ENCODE measurements at places on chromosomes 4 and X.
A peak's percentile ranks its signal among the peaks of the same experiment; 100 is the strongest.

DNA sequence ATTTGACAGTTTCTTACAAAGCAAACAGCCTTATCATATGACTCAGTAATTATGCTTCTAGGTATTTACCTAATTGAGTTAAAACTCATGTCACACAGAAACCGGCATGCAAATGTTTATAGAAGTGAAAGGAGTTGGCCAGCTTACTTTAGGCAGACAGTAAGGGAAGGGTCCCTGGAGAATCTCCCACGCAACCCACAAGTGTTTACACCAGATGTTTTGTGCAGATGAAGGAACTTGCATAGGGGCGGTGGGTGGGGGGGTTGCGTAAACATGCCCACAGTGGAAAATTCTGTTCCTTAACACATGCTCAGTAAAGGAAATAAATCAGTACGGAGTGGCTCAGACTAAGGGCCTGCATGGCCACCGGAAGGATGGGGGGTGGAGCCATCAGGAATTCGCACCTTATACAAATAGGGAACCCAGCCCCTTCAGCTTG lies 330.5 kb upstream of the AADAT start:
- DNase-seq: no peak

DNA sequence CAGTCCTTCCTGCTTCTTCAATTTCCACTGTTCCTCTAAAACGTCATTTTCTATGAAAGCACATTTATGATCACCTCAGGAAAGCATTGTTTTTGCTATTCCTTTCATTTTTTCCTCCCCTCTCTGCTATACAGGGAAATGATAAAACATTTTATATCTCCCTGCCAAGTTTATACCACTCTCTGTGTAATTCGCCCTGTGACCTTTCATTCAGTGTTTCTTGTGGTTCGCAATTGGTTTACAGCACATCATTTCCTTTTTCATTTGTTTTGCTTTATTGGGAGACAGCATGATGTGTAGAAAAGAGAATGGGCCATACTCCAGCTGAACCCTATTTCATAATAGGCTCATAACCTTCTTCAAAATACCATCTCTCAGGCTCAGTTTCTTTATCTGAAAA lies 99.9 kb upstream of the RAPGEF2 start:
- no peak for DNase-seq

DNA sequence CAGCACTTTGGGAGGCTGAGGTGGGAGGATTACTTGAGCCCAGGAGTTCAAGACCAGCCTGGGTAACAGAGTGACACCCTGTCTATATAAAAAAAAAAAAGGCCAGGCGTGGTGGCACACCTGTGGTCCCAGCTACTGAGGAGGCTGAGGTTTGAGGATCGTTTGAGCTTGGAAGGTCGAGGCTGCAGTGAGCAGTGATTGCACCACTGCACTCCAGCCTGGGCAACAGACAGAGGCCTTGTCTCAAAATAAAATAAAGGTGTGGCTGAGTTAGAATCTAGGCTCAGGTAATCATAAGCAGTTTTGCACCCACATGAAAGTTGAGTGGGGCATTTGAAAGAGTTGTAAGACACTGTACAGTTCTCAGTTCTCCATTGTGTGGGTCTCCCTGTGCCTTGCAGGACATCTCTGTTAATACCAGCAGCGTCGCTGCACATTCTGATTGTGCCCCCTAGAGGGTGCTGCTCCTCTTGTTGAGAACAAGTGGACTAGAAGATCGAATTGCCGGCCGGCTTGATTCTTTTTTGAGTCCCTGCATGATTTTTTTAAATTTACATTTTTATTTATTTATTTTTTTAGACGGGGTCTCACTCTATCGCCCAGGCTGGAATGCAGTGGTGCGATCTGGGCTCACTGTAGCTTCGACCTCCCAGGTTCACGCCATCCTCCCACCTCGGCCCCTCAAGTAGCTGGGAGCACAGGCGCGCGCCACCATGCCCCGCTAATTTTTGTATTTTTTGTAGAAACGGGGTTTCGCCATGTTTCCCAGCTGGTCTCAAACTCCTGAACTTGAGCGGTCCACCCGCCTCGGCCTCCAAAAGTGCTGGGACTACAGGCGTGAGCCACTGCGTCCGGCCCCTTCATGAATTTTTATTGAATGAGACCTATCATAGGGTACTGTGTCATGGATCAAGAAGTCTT lies 73.6 kb upstream of the RBMX start:
- DNase-seq: peak; percentile 1

DNA sequence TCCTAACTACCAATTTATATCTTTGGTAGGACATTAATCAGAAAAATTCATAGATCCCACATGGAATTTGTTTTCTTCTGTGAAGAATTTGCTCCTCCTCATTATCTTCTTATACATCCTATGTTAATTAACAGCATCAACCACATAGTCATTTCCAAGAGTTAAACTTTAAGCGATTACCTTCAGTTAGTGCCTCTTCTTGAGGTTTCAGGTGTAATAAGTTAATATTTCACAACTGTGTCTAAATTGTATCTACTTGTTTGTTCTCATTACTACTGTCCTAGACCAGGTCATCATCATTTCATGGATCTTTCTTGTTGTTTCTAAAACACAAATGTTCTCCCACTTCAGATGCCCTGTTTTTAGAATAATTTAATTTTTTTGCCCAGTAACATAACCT lies 457.9 kb downstream of the FAT4 start:
- no peak for DNase-seq

GRCh38 chrX:102711872-102712215 lies 404 bp upstream of the GPRASP2 start:
- no peak for DNase-seq

DNA sequence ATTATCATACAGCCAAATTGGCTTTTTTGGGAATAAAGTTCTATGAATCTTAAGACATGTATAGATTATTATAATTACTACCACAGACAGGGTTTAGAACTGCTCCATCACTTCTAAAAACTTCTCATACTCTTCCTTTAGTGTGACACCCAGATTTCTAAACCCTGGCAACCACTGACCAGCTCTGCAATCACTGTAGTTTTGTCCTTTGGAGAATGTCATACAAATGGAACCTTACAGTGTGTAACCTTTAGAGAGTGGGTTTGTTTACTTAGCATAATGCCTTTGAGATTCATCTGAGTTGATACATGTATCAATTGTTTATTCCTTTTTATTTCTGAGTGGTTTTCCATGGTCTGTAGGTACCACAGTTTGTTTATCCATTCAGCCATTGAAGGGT lies 95.0 kb downstream of the TMEM164 start:
- DNase-seq: no peak

DNA sequence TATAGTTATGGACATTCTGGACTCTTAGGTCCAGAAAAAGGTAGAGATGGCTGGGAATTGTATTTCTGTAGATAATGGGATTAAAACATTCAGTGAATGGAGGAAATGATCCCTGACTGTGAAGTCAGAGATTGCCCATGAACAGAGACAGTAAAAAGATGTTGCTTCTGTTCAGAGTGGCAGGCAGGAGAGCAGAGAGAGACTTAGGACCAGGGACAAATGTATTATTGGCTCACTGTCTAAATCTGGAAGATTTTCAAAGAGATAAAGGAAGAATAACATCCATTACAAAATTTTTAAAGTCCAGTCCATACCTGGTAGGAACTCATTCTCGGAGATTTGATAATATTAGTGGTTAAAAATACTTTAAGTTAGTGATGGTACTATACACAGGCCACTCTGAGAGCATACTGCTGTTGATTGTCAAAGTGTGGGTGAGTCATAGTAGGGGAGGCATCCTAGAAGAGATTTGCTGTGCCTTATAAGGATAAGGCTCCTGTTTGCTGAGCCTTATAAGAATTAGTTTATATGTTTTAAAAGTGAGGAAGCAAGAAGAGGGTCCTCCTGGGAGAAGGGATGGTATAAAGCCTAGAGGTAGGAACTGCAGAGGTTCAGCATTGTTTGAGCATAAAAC lies 53.0 kb downstream of the JADE3 start:
- no peak for DNase-seq

GRCh38 chrX:151738751-151739150 lies 4.2 kb downstream of the CNGA2 start:
- DNase-seq: no peak

DNA sequence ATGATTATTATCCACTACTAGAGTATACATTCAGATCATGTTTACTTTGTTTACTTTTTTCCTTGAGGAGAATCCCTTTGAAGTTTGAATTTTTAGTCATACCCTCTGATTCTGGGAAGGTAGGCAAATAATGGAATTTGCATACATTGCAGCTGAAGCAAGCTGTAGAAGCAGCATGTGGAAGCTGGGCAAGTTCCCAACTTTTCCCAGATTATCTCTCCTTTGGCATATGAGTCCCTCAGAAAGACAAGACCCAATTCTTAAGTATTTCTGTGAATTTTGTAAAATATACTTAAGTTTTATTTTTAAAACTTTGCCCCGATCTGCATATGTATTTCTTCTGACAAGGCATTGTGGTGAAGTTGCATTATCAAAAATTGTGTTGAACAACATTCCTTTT lies 94.9 kb downstream of the CNKSR2 start:
- DNase-seq: no peak

GRCh38 chr4:76943790-76944189 lies 5.8 kb upstream of the SEPTIN11 start:
- no peak for DNase-seq

DNA sequence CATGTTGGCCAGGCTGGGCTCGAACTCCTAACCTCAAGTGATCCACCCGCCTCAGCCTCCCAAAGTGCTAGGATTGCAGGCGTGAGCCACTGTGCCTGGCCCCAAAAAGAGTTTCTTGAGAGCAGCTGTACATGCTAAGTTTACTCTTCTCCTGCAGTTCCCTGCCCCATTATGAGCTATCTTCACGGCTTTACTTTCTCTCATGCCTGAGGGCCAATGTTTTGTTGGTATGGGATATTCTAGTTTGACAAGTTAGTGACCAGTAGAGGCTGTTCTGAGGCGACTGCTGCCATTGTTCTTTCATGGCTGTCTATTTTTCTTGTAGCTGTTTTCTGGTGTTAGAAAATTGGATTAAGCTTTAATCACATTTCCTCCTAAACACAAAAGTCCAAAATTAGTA lies 78.0 kb upstream of the STX18 start:
- no peak for DNase-seq

DNA sequence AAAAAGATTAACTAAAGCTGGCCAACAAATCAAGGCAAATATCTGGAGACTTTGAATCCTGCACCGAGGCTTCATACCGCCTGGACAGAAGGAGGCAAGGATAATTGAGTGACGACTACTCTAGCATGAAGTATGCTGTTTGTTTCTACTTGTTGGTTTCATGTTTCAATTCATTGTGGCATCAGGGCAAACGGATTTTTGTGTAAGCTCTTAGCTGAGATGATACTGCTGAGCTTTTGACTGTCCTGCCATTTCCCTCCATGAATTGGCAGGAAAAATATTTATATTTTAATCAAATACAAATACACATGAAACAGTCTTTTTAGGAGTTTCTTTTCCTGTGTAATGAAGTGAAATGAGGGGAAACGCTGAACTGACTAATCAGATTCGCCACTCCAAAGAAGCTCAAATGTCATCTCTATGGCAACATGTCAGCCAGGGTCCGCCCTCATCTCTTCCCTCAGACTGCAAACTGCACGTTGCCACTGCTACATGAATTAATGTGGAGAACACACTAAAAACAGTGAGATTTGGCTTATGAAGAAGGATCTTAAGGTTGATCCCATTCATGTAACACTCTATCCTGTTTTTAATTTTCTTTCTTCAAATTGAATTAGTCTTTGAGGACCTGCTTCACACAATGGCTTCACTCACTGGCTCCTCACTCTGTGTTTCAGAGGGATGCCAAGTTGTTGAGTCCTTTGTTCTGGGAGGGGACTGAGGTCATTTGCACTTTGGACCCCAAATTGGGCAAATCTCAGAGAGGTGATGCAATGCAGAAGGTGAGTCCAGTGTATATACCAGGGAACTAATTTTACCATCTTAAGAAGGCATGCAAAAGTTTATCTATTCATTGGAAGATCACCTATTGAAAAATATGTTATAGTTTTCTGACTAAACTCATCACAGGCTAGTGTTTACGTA lies 149.6 kb upstream of the MID1 start:
- DNase-seq: no peak

- DNase-seq: no peak
Observed at GRCh38 chr4:41304221-41304620, 47.5 kb downstream of the UCHL1 start.

GRCh38 chr4:185472103-185472542 lies 590 bp upstream of the CCDC110 start:
- DNase-seq: no peak

GRCh38 chr4:78121338-78121904 lies 64.3 kb downstream of the FRAS1 start:
- no peak for DNase-seq

GRCh38 chr4:166622425-166622977 lies 611.8 kb downstream of the SPOCK3 start:
- DNase-seq: no peak

GRCh38 chr4:47381172-47381571 lies 82.3 kb downstream of the COMMD8 start:
- DNase-seq: no peak

DNA sequence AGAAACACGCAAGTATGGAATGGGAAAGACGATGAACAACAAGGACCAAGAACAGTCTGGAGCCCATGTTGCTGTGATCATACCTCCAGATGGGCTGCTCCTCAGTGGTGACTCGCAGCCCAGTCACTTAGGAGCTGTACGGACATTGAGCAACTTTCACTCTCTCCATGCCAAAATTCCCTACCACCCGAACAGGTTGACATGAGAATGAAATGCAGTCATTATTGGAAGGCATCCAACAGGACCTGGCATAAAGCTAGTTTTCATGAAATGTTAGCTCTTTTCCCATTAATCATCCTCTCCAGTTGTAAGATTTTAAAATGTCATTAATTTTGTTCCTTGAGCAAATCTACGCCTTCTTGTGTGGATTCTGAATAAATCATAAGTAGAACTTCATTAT lies 82.7 kb upstream of the GPM6B start:
- DNase-seq: no peak

DNA sequence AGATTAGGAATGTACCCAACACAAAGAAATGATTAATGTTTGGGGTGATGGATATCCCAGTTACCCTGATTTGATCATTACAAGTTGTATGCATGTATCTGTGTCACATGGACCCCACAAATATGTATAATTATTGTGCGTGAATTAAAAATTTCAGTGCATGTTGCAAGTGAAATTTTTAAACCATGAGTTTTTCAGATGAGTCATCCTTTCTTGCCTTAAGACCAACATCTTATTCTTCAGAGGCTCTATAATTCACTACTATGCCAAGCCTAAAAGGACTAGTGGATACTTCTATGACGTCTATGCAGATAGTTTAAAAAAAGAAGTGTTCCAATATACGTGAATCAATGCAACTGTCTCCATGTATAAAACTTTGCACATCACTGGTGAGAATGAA lies 113.0 kb upstream of the SH3RF1 start:
- no peak for DNase-seq

GRCh38 chr4:121990489-121990888 lies 38.6 kb upstream of the TRPC3 start:
- no peak for DNase-seq

- no peak for DNase-seq
Observed at GRCh38 chr4:17356926-17357325, 155.0 kb downstream of the QDPR start.

GRCh38 chr4:186651624-186652023 lies 72.0 kb downstream of the FAT1 start:
- no peak for DNase-seq

Data from activated CD8-positive, alpha-beta memory T cell treated with anti-CD3 and anti-CD28 coated beads for 1 hour (primary cell).